ENCODE measurements at places on chromosomes 5 and 9.

GRCh38 chr5:80249901-80250300, 5.9 kb downstream of the SERINC5 start:
- DNase-seq = no peak

GRCh38 chr5:173329491-173330337, 1.5 kb upstream of the STC2 start:
- no peak for DNase-seq

- no peak for DNase-seq
These were observed 34.1 kb downstream of the FABP6 start for GRCh38 chr5:160263326-160263855.

- DNase-seq = no peak
These were observed 58.4 kb upstream of the RUSC2 start for GRCh38 chr9:35431467-35431866.

DNA sequence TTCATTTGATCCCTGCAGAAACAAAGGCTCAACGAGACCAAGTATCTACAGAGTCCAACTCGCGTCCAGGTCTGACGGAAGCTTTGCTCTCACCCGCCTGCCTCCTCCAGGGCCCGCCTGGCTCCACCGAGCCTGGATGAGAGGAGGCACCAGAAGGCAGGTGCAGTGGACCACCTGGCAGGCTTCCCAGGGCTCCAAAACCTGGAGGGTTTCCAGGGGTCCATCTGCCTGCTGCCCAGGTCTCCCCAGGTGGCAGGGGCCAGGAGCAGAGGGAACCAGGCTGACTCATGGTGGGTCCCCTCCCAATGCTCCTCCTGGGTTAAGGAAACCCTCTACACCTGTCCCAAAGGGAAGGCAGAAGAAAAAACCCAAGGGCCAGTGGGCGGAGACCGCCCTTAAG, 59.5 kb downstream of the VAV2 start:
- DNase-seq = no peak

DNA sequence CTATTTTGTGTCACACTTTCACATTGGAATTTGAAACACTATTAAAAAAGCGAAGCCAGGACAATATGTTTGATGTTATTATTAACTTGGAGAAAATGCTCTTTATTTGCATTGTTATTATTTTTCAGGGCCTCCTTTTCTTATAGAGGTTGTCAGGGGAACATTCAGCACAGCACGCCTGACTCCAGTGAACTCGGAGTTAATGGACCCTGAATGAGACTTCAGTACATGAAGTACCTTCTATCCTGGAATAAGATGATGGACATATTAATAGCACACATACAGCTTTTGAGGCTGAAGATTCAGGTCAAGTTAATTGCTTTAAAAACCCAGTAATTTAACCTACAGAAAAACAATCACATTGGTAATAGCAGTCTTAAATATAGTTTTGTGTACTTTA, 652.9 kb downstream of the SEMA5A start:
- DNase-seq = no peak

DNA sequence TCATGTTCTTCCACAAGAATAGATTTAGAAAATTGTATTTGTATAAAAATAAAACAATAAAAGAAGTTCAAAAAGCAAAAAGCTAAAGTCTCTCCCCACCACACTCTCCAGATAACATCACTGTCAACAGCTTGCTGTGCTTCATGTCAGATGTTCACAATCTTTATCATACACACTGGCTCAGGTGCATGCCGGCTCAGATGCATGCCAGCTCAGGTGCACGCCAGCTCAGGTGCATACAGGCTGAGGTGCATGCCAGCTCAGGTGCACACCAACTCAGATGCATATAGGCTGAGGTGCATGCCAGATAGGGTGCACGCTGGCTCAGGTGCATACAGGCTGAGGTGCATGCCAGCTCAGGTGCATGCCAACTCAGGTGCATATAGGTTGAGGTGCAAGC, 26.5 kb downstream of the SEMA4D start:
- no peak for DNase-seq

DNA sequence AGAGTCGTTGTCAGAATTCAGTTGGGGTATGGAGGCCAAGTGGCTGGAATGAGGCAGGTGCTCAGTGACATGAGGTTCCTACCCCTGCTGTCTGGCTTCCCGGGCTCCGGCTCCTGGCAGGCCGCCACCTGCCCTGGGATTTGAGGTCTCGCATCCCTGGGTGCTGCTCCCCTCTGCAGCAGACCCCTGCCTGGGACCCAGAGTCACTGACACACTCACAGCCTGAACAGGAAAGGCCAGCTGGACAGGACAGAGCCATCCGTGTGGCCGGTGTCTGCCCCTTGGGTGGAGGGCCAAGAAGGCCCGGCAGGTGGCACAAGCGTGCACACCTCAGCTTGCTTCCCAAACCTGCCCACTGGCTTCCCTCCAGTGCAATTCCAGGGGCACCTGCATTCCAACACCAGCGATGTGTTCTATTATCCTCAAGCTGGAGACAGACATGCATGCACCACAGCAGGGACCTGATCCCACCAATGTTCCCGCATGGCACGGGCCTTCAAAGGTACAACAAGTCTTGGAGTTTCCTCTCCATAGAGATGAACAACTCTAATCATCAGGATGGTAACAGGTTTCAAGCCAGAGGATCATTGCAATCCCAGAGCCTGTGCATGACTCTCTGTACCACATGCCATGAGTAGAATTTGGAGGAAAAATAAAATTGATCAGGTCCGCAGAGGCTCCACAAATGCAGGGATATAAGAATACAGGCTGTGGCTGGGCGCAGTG, 45.6 kb upstream of the RNF130 start:
- peak; percentile 48 for DNase-seq

DNA sequence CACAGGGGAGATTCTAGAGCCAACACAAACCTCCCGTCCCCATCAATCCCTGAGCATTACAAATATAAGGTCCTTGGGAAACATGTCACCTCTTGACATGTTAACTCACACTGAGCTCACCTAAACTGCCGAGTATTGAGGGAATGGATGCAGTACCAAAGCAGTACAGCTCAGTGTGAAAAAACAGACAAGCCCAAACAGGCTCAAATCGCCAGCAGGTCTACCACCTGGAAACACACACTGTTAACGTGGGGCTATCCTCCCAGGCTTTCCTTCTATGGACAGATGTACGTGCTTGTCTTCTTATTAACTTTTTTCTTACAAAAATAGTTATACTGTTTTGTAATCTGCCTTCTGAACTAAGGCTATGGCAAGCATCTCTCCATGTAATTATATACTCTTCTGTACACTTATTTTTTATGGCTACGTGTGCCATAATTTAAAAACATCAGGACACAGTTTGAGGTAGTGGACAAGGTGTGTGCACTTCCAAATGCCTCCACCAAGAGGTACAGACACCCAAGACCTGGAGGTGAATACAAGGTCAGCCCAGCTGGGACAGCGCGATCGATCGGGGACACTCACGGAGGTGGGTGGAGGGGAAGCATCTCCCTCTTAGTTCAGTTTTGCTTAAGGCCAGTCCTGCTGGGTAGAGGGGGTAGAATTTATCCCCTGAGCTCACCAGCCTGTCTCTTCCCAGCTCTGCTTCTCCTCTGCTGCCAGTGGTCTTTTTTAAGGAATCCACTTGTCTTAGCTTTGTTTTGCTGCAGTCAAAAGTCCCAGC, 76.5 kb downstream of the DAP start:
- no peak for DNase-seq

- DNase-seq = no peak
These were observed 257.8 kb upstream of the TUSC1 start for GRCh38 chr9:25936031-25936430.

DNA sequence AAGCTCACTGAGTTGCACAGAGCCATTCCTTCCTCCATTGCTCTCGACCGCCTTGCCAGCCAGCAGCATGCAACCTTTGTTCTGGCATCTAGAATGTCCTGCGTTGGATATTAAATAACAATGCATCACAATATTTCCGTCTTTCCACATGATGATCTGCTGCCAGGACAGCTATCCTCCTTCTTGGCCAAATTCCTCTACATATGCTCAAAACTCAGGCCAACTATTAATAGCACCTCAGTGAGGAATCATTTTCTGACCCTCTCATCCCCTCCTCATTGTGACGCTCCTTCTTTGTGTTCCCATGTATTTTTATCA, 128.6 kb downstream of the MYO10 start:
- no peak for DNase-seq

GRCh38 chr5:178234750-178235587, 2.4 kb upstream of the PHYKPL start:
- DNase-seq = peak; percentile 75

- DNase-seq = peak; percentile 26
These were observed 68.0 kb upstream of the IRX4 start for GRCh38 chr5:1950708-1951103.

GRCh38 chr9:128933731-128934130, 12.9 kb downstream of the PHYHD1 start:
- DNase-seq = no peak

- DNase-seq = no peak
These were observed 87.2 kb downstream of the ARHGAP26 start for GRCh38 chr5:142857405-142857804.

DNA sequence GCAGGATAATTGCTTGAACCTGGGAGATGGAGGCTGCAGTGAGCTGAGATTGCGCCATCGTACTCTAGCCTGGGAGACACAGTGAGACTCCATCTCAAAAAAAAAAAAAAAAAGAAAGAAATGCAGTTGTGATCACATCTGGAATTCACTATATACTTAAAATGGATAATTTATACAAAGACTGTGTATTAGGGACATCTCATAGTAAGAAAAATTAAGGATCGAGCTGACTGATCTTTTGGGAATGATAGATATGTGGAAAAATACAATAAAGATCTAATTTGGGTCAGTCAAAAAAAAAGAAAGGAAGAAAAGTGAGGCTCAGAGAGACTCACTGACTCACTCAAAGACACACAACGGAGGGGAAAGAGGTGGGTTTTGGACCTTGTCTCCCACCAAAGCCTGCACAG, 73.2 kb upstream of the STXBP1 start:
- no peak for DNase-seq

- DNase-seq = no peak
These were observed 1.0 kb upstream of the UBTD2 start for GRCh38 chr5:172284611-172284980.

DNA sequence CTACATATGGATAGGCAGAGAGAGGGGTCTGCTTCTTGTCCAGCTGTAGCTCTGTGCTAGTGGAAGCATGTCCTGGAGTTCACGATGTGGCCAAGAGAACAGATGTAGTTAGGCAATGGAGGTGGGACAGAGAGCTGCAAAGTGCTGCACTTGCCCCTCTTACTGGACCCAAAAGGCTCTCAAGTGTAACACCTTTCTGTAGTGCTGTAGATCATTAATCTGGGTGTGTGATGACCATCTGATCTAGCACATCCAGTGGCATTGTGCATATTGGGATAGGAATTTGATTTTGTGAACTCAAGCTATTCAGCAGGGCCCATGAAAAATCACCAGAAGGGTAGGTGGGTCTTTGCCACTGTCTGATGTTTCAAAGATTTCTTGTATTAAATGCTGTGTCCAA, 151.4 kb downstream of the KDM4C start:
- no peak for DNase-seq

All from right lobe of liver (tissue), 6 donors.